IPS DF 6.9 (cell line): ENCODE measurements at places on chromosomes 2 and 18.

GRCh38 chr2:236665101-236665500 is 95.5 kb downstream of the ACKR3 start:
- H3K4me1 ChIP-seq = peaks cover 5% of the 10 kb centered on the region; the same call in 1 of the 2 replicates
- no peak overlapping the region for H3K27ac ChIP-seq
- H3K36me3 ChIP-seq = no peaks in the 10 kb centered on the region
- no peak overlapping the region for H3K4me3 ChIP-seq

DNA sequence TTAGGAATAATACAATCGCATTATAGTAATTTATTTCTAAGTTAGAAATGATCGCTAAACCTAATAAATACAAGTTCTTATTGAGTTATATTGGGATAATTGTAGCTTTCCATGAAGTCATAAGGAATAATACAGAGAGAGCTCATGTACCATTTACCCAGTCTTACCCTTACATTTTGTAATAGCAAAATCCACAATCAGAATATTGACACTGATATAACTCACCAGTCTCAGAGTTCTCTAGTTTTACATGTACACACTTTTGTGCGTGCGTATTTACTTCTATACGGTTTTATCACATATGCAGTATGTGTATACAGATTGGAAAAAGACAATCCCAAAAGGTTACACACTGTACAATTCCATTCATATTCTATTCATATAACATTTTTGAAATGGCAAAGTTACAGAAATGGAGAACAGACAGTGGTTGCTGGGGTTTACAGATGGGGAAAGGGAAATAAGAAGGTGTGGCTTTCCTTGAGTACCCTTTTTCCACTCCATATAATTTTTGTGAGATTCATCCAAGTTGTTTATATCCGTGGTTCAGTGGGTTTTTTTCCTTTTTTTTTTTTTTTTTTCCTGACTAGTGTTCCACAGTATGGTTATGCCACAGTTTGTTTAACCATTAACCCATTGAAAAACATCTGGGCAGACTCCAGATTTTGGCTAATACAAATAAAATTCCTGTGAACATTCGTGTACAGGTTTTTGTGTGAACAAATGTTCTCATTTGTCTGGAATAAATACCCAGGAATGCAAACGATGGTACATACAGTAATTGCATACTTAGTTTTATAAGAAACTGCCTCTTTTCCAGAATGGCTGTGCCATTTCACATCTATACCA is 117.2 kb downstream of the HNMT start:
- H3K27ac ChIP-seq = no peak overlapping the region
- no peak overlapping the region for H3K4me3 ChIP-seq
- H3K4me1 ChIP-seq = no peaks in the 10 kb centered on the region
- no peak for DNase-seq

DNA sequence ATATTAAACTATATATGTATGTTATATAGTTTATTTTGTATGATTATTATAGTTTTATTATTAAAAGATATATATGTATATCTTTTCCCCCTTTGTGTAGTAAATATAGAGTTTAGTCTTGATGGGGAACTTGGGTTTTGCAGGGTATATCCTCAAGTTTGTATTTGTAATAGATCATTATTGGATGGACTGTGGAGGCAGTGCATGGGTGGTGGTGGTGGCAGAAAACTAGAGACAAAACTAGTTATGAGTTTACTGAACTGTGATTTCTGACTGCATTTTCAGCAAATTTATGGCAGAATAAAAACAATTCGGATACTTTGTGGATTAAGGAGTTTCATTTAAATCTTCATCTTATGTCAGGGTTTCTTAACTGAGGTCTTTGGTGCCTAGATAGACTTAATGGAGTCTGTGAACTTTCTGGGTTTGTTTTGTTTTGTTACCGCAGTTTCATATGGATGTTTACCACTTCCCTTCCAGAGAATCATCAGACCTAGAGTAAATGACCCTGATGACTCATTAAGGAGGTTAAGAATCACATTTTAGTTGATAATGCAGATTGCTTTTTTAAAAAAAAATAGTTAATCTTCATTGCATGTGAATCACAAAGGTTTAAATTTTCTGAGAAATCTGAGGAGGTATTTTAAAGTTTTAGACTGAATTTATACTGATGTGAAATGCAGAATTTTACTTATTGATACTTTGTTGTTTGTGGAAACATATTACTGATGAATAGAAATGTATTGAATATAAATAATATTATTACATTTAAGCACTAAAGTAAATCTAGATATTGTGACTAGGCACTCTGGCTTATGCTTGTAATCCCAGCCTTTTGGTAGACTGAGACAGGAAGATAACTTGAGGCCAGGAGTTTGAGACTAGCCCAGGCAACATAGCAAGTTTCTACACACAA is 14.5 kb downstream of the EPC2 start:
- no peak overlapping the region for H3K27ac ChIP-seq
- no peaks in the 10 kb centered on the region; the same call in 1 of the 2 replicates for H3K4me1 ChIP-seq
- DNase-seq = no peak
- no peaks in the 10 kb centered on the region for H3K27me3 ChIP-seq
- no peaks in the 10 kb centered on the region for H3K36me3 ChIP-seq

DNA sequence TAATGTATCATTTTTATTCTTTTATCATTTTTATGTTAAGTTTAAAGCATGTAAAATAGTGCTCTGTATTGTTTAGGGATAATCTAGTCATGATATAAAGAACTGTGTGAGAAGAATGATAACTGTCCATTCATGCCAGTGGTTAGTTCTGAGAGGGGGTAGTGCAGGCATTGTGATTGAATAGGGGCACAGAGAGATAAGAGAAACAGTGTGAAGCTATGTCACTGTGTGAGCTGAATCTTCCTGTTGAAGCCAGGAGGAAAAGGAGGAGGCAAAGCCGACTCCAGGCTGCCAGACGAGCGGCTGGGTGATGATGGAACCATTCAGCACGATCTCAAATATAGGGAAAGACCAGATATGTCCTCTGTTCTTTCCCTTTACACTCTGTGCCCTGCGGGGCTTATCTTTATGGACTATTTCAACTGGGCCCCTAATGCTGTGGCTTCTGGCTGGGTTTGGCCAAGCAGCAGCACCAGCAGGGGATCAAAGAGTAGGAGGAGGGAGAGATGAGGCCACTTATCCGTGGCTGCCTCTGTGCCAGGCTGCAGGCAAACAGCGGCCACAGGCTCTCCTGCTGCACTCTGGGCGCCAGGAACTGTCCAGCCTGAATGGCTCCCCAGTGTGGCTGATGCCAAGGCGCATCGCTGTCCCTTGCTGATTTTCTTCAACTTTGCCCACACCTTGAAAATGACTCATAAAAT is 128.0 kb downstream of the SPP2 start:
- H3K4me1 ChIP-seq = no peaks in the 10 kb centered on the region
- no peak for DNase-seq
- H3K27me3 ChIP-seq = no peaks in the 10 kb centered on the region
- H3K4me3 ChIP-seq = no peak overlapping the region
- H3K27ac ChIP-seq = no peak overlapping the region
